Fibroblast of pulmonary artery (primary cell): ENCODE measurements at places on chromosomes 3 and 15.
A peak's percentile ranks its signal among the peaks of the same experiment; 100 is the strongest.

DNA sequence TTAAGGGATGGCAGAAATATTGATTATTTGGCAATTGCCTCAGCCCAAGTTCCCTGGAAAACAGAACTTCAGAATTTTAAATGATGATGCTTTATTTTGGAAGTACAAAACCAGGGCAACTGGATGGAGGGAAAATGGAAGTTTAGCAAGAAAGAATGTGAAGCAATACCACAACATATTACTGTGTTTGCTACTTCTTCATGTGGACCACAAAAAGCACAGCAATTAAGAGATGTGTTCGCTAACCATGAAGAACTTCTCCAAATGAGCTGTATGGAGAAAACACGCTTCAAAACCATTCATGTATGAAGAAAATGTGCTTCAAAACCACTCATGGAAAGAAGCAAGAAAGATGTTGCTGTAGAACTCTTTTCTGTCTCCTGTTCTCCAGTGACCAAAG is 64.7 kb upstream of the ARL6 start:
- DNase-seq: no peak

DNA sequence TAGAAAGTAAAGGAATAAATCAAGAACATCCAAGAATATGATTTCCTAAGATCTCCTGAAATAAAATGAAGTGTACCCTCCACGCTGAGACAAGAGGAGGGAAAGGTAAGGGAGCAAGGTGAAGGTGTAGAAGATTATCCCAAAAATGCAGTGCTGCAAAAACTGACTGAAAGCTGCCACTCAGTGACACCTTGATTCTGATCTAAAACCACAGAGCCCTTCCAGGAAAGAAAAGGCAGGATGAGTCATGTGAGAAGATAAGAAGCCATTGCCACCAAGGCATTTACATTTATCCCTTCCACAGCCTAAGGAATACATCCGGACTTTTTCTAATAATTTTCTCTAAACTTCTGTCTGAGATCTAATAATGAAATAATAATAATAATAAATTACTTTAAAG is 49.9 kb downstream of the IGSF11 start:
- no peak for DNase-seq

DNA sequence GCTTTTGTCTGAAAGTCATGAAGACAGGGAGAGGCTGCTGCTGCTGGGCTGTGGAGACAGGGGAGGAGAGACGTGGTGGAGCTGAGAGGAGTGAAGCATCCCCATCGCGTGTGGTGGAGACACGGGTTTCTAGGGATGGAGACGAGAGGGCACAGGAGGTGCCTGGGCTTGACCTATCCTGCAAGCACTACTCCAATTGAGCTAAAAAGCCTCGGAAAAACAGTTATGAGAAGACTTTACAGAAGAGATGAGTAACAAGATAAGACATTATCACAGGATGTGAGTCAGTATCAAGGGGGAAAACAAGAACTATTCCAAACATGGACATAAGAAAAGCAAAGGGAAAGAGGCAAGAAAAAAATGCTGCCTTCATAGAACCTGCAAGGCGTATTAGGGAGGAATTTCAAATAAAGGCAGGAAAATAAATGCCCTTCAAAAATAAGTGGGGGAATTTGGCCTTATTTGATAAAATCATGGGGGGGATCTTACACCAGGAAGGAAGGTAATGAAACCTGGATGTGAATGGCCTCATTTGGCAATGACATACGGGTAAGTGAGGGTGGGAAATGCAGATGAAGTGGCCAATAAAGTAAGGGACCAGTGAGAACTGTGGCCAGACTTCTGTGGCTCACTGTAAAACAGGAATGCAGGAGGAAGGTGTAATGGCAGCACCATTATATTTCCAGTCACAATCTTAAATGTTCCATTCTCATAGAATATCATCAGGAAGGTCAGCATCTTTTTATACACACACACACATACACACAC is 97.9 kb downstream of the PLD1 start:
- peak; percentile 67 for DNase-seq

- DNase-seq: no peak
Observed at GRCh38 chr3:136932978-136933772, 24.6 kb upstream of the IL20RB start.

DNA sequence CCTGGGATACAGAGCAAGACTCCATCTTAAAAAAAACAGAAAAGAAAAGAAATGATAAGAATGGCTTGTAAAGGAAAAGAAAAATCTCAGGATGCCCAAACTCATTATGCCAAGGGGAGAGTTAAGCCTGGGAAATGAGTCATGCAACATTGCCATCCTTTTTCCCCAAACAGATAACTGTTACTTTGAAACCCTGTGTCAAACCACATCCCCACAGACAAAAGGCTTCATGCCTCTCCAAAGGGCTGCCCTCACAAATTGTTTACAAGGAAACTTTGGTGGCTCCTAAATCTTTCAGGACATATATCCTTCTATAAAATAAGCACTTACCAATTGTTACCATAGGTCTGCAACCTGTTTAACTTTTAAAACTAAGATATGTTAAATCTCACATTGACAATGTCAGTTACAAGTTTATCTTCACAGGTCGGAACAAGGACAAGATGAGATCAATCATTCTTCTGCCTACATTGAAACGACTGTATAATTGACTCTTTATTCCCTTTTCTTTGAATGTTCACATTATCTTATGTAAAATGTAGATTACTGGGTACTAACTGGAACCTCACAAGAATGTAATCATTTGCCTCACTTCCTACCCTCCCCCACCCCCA is 18.6 kb upstream of the SENP7 start:
- no peak for DNase-seq

DNA sequence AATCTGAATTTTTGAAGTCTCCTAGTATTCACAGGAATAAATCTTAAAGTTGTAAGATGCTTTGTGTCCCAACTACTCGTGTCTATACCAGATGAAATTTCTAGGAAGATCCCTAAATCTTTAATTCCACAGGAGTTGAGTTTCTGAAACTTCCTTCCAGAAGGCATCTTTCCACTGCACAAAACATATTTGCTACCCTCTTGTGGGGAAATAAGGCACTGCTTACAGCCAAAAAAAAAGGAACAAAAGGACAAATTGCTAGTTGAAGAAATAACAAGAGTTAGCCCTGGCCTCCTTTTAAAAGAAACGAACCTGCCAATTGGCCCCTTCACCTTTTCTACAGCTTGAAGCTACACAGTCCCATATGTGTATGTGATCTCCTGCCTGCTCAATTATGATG is 54.0 kb downstream of the TAFA4 start:
- peak; percentile 33 for DNase-seq

- peak; percentile 90 for DNase-seq
Observed at GRCh38 chr15:69305204-69305931, 6.7 kb downstream of the PAQR5 start.

DNA sequence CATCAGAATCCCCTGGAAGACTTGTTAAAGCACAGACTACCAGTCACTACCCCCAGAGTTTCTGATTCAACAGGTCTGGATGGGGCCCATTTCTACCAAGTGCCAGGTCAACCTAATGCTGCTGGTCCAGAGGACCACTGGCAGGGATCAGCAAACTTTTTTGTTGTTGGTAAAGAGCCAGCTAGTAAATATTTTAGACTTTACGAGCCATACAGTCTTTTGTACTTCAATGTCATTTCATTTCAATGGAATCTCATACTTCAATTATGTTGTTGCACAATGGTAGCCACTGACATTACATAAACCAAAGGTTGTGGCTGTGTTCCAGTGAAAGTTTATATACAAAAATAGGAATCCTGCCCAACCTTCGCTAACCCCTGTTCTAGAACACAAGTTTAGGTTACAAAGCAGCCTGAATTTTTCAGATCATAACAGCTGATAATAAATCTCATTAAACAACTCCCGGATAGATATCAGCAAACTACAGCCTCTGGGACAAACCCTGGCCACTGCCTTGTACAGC is 28.7 kb downstream of the ULK4 start:
- peak; percentile 85 for DNase-seq

DNA sequence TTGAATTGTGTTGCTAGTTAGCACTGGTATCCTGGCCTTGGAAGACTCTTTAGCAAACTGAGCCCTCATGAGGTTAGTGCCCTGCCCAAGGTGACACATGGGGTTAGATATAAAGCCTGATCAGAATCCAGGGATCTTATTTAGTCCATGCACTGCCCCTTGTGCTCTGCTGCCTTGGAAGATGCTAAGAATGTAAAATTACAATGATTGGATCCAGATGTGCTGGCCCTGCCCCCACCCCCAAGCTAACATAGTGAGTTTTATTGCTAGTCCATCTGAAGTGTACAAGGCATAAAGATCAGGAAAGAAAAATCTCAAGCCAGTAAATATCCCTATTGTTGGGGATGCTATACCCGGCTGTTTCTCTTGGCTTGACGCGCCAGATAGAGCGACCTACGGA is 248.1 kb upstream of the C2CD4B start:
- DNase-seq: no peak

DNA sequence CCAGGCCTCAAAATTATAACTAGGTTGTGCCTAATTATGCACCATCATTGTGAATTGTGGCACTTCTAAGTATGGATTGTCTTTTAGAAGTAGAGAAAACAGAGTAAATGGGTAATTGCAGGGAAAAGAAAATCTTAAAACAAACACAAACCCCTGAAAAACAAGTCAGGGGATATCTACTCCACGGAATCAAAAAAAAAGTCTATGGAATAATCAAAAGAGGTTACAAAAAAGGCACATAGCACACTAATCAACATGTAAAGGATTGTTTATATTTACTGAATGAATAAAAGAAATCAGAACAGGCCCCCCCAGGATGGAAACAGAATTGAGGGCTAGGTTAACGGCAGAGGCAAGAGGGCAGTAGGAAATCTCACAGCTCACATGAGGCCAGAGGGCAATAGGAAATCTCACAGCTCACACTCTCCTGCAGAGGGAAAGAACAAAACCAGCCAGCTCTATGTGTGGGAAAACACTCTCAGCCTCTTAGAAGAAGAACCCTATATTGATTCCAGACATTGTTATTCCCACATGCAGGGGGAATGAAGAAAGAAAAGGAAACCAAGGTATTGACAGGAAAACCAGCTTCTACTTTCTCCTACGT is 72.7 kb upstream of the FNDC3B start:
- no peak for DNase-seq

GRCh38 chr3:109944836-109945235 is 607.5 kb upstream of the DPPA4 start:
- no peak for DNase-seq

- peak; percentile 87 for DNase-seq
Observed at GRCh38 chr3:131543714-131544113, 40.9 kb upstream of the MRPL3 start.

DNA sequence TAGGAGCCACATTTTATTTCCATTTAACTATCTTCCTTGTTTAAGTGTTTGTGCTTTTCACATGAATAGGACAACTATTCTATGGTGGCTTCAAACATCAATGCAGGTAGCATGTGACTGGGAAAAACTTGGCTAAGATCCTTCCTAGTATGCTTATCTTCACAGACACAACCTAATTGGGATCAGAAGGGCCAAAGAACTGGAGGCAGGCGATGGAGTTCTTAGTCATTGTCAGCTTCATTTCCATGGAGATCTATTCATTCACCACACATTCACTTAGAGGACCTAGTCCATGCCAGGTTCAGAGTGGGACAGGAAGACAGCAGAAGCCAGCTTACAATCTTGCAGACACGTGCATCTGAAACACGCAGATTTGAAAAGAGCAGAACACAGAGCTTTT is 277.5 kb upstream of the PPP2R3A start:
- DNase-seq: no peak

- peak; percentile 27 for DNase-seq
Observed at GRCh38 chr3:124787476-124788195, 57.4 kb downstream of the UMPS start.

DNA sequence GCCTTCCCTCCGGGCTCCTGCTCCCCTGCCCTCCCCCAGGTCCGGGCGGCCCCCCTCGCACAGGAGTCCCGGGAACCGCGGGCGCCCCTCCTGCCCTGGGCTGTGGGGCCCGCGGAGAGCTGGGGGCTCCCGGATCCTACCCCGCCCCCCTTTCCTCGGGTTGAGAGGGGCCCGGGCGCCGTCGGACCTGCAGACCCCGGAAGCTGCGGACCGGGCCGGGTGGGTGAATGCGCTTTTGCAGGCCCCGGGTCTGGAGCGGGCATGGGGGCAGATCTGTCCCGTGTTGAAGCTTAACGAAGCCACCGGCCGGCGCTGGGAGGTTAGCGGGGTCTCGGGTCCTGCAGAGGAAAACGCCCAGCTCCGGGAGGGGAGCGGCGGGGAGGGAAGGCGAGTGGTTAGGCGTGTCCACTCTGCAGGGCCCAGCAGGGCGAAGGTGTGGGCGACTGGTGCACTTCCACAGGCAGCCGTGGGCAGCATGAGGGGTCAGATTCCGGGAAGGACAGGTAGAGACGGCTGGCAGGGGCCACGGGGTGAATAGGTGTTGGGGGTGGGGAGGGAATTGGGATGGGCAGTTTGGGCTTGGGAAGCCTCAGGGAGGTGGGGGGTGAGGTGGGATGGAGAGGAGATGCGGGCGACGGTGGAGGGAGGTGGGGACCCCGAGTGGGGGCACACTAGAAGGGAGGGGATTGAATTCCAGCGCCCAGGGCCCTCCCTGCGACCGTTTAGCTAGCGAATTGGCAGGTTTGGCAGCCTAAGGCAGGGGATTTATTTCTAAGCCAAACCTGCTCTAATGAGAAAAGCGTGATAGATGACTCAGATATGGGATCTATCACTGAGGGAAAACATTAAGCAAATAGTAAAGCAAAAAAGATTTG is 635 bp downstream of the CD276 start:
- DNase-seq: peak; percentile 33

GRCh38 chr15:87354661-87355410 is 901.7 kb downstream of the NTRK3 start:
- DNase-seq: peak; percentile 65

GRCh38 chr15:69943637-69944036 is 154.1 kb downstream of the TLE3 start:
- DNase-seq: no peak

DNA sequence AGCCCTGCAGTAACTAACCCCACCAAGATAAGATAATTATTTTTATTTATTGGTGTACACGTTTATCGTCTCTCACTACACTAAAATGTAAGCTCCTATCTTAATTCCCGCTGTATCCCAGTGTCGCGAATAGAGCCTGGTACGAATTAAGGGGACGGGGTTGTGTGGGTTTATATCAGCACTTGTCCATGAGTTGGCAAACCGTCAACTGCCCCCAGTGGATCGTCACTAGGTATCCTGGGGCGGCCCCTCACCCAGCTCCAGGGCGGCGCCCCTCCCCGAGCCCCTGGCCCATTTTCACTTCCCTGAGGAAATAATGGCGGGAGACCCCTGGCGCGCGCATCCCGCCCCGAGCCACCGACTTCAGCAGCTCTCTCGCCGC is 465 bp downstream of the RUVBL1 start:
- DNase-seq: no peak

DNA sequence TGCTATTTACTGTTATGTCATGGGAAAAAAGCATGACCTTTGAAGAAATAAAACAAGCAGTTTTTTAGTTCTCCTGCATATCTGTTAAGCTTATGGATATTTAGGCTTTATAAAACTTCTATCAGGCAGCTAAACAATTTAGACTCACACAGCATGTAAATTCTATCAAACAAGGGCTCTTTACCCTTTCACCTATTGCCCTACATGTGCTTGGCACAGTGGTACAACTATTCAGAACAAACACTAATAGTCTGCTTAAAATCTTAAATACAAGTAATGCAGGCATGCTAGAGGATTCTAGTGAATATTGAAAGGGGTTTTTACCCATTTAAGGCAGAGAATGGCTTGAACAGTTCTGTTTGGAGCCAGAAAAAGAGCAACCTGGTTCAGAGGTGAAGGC is 23.4 kb upstream of the NANOGP8 start:
- no peak for DNase-seq

GRCh38 chr3:67384760-67385397 is 269.5 kb downstream of the SUCLG2 start:
- DNase-seq: peak; percentile 74

- no peak for DNase-seq
Observed at GRCh38 chr3:13688034-13688433, 139.1 kb downstream of the FBLN2 start.

- DNase-seq: peak; percentile 74
Observed at GRCh38 chr15:91302588-91303439, 202.8 kb downstream of the SV2B start.
